Stimulated activated CD8-positive, alpha-beta memory T cell treated with anti-CD3 and anti-CD28 coated beads, Interleukin-15, amount 100 ng/mL, for 24 hours (primary cell): ENCODE measurements at places on chromosomes 16 and 17.

DNA sequence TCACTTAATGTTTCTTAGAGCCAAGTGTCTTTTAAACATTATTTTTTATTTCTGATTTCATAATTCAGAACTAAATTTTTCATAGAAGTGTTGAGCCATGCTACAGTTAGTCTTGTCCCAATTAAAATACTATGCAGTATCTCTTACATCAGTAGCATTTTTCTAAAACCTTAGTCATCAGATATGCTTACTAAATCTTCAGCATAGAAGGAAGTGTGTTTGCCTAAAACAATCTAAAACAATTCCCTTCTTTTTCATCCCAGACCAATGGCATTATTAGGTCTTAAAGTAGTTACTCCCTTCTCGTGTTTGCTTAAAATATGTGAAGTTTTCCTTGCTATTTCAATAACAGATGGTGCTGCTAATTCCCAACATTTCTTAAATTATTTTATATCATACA is 13.6 kb upstream of the BCAS3 start:
- no peak for DNase-seq

- DNase-seq: no peak
Observed at GRCh38 chr17:14033166-14033565, 36.1 kb upstream of the COX10 start.

DNA sequence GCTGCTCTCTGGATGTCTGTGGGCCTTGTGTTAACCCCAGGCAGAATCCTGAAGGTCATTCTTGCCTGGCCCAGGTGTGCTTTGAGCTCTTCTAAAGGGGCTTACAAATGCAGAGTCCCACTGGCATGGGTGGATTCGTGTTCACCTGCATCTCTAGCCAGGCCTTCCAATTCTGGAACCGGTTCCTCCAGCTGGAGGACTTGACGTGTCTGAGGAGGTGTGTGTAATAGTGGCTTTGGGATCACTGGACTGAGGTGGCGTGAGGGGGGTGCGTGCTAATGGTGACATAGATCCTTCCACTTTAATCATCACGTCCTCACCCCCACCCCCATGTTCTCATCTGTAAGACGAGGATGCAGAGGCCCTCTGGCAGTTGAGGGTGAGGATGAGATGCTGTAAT is 4.8 kb downstream of the GSE1 start:
- no peak for DNase-seq

DNA sequence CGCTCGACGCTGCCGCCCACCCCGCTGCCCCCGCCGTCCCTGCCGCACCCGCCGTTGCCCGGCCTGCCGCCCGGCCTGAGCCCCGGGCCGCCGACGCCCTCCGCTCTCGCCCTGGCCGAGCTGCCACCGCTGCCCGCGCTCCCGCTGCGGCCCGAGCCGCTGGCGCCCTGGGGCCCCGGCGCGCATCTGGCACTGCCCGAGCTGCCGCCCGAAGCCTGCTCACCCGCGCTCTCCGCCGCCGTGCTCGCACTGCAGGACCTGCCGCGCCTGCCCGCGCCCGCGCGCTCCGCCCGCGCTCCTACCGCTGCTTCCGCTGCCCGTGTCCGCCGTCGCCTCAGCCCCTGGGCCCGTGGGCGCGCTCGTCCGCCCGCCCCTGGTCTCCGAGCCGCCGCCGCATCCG is 8.4 kb upstream of the CLDN9 start:
- DNase-seq: no peak

DNA sequence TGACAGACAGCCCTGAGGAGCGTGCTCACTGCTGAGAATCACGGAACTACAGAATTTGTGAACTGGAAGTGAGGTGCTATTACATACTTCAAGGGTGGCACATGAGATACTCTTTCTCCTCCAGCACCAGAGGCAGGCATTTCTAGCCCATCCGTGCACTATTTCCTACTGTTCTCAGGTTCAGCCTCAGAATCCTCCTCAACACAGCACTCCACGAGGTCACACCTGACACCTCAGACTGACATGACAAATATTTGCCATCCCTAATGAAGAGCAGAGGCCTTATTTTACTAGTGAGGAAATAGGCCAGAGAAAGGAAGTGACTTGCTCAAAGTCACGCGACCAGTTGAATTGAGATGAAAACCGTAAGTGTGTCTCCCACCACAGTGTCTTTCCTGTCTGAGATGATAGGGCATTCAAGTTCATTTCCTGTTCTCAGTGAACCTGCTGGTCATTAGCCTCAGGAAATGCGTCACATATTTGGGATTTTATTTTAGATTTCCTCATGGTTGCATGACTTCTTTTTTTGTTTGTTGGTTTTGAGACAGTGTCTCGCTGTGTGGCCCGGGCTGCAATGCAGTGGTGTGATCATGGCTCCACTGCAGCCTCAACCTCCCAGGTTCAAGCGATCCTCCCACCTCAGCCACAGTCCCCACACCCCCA is 23.6 kb downstream of the SEZ6 start:
- DNase-seq: no peak

GRCh38 chr16:85015481-85016187 is 4.3 kb upstream of the ZDHHC7 start:
- no peak for DNase-seq

GRCh38 chr17:80995131-80995530 is 3.5 kb downstream of the CHMP6 start:
- DNase-seq: no peak

- no peak for DNase-seq
Observed at GRCh38 chr16:56607675-56608042, 725 bp upstream of the MT2A start.

DNA sequence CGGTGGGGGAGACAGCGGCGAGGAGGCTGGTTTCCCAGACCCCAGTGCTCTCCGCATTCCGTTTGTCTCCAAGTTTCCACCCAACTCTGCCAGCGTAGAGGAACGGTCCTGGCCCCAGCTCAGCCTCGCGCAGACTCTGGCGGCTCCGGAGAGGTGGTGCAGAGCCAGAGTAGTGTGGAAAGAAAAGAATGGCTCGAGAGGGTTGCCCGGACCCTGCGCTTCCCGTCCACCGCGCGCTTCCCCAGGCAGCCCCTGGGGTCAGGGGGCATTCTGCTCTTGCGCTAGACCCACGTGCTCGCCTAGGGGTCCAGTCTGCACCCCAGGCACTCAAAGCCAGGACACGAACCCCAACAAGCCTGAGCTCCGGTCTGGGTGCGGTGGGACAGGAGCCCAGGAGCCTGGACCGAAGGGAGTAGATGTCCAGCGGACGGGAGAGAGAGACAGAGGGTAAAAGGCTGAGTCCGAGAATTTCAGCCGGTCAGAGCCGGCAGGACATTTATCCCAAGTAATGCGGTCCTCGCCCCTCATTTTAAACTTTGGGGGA is 3.8 kb downstream of the PMP22 start:
- no peak for DNase-seq

DNA sequence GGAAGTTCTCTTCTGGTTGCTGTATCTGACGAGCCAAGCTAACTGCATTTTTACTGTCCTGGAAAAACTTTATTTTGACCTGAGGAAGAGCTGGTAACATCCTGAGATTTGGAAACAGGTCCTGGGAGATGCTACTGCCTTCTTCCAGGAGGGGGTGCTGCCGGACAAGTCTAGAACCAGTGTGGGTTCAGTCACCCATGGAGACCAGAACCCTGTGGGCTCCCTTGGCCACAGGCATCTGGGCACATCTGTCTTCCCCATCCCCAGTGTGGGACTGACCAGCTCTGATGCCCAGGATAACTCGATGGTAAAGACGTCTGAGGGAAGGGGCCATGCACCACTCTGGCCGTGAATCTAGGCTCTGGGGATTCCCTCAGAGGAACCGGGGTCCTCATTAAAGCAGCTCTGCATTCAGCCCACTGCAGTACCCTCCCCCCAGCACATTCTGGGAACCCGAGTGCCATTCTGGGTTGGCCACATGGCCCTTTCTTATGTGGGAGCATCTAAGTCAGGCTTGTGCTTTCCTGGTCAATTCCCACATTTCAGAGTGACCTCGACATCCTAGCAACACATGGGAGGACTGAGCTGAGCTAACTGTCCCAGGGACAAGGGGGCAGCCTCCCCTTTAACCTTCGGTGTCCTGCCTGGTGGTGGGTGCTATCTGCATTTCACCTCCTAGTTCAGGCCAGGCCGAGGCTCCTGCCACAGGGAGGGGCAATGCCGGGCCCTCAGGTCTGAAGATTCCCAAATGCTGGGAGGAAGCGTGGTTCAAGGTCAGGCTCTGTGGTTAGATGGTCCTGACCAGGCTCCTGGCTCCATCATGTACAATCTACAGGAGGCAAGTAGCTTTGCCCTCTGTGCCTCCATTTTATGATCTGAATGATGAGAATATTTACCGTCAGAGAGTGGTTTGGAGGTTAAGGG is 6.4 kb downstream of the C16orf86 start:
- DNase-seq: no peak

DNA sequence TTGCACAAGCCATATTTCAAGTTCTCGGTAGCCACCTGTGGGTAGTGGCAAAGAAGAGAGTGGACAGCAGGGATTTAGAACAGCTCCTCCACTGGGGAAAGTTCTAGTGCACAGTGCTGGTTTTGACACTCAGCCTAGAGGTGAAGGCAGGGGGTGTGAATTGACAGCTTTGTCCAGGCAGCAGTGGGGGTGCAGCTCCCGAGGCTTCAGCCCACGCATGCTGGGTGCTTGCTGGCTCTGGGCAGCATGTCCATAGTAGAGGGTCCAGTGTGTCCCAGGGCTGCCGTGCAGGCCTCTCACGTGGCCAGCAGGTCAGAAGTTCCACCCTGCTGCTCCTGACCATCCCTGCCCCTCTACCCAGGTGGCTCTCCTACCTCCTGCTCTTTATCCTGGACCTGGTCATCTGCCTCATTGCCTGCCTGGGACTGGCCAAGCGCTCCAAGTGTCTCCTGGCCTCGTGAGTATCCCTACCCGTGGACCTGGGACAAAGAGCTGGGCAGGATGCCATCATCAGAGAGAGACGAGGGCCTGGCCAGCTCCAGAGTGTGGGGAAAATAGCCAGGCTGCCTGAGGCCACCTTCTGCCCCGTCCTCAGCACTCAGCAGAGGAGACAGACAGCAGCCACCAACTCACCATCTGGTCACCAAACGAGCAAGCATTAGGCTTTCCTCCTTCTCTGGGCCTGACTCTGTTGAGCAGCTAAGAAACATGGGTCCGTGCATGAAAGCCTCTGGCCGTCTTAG is 29.8 kb downstream of the TTYH2 start:
- no peak for DNase-seq

DNA sequence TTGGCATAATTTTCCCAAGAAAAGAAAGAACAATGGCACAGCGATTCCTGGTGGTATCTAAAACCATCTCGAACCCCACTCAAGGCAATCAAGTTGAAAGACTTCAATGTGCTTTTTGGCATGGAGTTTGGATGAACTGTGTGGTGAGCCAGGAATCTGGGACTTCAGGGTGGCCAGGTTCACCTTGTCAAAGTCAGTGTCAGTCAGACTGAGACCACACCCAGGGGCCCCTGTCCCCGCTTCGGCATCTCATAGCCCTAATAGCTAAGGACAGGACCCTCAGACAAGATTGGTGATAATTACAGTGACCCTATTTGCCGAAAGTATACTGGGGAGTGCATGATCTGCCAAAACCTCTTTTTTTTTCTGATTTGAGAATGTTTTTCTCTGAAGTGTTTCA is 25.8 kb downstream of the WFDC1 start:
- DNase-seq: no peak

GRCh38 chr16:11668623-11669379 is 546 bp downstream of the SNN start:
- DNase-seq: no peak

DNA sequence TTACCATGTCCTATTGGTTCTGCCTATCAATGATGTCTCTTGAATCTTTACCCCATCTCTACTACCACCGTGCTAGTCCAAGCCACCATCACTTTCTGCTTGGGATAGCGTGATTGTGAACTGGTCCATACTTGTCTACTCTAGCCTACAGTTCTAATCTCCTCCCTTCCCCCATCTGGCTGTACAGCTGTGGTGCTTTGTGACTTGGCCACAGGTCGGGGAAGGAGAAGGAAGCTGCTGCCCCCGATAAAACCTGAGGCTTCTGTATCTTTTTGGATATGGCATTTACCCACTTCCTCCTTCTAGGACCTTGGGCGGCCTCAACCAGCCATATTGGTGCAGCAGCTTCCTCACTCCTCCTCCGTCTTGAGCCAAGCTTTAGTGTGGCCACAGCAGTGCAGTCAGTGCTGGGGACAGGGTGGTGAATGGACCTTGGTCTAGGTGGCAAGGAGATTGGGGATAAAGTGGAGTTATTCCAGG is 314 bp upstream of the ITGA2B start:
- no peak for DNase-seq

GRCh38 chr17:57726213-57726790 is 18.8 kb downstream of the CCDC182 start:
- no peak for DNase-seq

DNA sequence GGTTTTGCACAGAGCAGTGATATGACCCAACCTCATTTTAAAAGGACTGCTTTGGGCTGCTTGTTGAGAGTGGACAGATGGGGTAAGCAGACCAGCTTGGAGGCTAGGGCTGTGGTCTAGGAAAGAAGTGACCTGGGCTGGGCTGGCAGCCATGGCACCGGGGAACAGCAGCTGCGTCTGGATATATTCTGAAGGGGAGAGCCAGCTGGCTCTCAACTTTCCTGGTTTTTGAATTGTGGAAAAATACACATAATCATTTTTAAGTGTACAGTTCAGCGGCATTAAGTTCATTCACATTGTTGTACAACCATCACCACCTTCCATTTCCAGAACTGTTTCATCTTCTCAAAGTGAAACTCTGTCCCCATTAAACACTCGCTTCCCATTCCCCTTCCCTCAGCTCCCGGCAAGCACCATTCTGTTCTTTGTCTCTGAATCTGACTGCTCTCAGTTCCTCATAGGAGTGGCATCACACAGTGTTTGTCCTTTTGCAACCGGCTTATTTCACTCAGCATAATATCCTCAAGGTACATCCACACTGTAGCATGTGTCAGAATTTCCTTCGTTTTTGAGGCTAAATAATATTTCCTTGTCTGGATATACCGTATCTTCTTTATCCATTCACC is 113.2 kb downstream of the SPECC1 start:
- no peak for DNase-seq

- DNase-seq: peak; percentile 57
Observed at GRCh38 chr16:15704545-15704987, 54.5 kb downstream of the NDE1 start.

DNA sequence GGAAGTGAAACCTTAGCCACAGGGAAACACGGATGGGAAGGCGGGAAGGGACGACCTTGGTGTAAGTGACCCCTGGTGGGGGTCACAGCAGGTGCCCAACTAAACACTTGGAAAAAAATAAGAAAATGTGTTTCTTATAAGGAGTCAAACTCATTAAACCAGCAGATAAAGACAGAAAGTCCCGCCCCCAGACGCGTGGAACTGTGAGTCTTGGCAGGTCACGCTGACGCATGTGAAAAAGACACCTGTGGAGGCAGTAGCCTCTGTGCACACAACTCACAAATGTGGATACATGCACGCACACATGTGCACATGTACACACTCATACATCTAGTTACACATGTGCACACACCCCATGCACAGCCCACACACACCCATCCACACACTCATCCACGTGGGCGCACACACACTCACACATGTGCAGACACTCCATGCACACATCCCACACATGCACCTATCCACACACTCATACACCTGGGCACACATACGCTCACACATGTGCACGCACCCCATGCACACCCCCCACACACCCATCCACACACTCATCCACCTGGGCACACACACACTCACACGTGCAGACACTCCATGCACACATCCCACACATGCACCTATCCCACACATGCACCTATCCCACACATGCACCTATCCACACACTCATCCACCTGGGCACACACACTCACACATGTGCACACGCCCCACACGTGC is 432.4 kb downstream of the SOX9 start:
- no peak for DNase-seq
